ENCODE measurements at places on chromosomes 16 and 17.
A peak's percentile ranks its signal among the peaks of the same experiment; 100 is the strongest.

GRCh38 chr16:16067127-16067526 lies 117.7 kb downstream of the ABCC1 start:
- no peak for DNase-seq

DNA sequence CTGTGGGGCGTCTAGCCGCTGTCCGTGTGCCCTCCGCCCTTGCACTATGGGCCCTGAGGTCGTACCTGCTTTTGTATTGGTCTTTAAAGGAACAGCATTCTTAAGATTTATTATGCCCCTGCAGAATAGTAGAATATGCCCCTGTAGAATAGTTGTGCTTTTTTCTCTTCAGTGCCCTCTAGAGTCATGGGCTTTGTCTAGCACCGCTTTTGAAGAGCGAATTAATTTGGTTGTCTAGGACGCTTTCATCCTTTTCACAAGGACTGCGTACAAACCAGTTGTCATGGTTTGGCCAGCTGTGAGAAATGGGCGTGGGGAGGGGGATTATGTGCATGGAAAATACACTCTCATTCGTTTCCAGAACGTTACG lies 621 bp downstream of the CEP95 start:
- DNase-seq = no peak

GRCh38 chr17:30005709-30006320 lies 64.4 kb downstream of the EFCAB5 start:
- DNase-seq = no peak

DNA sequence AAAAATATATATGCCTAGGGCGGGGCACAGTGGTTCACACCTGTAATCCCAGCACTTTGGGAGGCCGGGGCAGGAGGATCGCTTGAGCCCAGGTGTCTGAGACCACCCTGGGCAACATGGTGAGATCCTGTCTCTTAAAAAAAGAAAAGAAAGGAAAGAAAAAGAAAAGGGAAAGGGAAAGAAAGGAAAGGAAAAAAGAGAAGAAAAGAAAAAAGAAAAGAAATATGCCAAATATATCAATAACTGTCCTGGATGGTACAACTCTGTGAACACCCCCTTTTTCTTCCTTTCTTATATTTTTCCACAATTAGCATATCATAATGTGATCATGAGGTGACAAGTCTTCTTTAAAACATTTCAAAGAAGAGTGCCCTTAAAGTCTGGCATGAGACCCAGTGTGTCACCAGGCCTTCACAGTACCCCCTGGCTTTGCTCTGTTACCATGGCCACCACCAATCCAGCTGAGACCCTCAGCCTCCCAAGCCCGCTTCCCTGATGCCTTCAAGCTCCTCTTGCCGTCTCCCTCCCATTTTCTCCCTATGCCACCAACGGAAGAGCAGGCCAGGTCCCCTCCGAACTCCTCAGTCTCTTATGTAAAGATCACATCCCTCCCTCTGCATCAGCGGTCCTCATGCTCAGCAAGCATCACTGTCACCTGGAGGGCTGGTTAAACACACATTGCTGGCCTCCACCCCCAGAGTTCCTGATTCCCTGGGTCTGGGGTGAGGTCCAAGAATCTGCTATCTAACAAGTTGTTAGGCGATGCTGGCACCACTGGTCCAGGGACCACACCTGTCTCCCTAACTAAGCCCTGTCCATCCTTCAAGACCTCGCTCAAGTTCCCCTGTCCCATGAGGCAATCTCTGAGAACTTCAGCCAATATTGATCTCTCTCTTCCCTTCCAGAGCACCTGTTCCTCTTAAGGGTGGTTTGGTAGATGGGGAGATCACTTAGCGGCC lies 44.5 kb downstream of the CUEDC1 start:
- DNase-seq = no peak

- DNase-seq = no peak
Observed at GRCh38 chr16:4994719-4995434, 36.7 kb downstream of the SEC14L5 start.

- DNase-seq = peak; percentile 6
Observed at GRCh38 chr16:138049-138417, 440 bp downstream of the NPRL3 start.

DNA sequence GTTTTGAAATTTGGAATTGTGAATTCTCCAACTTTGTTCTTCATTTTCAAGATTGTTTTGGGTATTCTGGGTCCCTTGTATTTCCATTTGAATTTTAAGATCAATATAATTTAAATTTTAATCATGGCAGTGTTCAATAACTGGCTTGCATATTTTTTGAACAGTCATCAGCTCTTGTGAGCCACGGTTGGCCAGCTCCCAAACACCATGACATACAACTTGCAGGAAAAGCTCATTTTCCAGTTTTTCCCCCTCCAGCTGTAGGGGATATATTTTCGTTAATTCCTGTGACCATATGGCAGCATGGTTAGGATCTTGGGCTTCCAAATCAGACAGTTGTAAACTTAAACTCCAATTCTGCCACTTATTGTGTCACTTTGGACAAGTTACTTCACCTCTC lies 690.1 kb downstream of the WWOX start:
- DNase-seq = no peak

- no peak for DNase-seq
Observed at GRCh38 chr17:2302778-2303203, 794 bp downstream of the SMG6 start.

DNA sequence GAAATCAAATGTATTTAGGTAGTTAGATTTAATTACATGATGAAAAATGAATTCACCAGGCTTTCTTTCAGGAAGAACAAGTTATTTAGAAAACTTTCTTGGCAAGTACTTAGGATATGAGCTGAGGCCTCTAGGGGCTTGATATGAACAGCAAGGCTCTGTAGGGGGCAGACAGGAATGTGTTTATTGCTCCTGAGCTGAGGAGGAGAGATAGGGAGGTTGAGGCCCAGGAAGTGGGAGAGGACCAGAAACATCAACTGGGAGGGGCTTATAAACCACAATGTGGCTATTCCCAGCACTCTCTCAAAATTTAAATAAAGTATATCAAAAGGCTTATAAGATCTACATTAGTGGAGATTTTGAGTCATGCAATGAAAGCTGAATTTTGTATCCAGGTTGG lies 154.0 kb upstream of the MAF start:
- no peak for DNase-seq

DNA sequence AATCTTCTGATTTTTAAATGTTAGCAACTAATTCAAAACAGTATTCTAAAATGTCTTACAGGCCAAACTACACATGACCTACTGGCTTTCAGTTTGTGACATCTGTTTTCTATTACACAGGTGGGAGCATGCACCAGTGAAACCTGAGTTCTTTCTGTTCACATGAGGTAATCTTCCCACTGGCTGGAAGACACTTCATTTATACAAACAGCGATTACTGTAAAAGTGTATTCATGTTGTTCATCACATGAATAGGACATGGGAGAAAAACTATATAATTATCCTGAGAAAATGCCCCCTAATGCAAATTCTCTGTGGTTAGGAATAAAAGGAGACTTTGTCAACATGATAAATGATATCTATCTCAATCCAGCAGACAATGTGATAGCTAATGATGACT lies 11.1 kb upstream of the PIK3R5 start:
- no peak for DNase-seq

GRCh38 chr16:19851476-19851875 lies 33.2 kb downstream of the GPRC5B start:
- DNase-seq = no peak

GRCh38 chr17:49082231-49082630 lies 50.3 kb upstream of the B4GALNT2 start:
- DNase-seq = no peak

GRCh38 chr16:78252757-78253156 lies 153.3 kb downstream of the WWOX start:
- DNase-seq = no peak

DNA sequence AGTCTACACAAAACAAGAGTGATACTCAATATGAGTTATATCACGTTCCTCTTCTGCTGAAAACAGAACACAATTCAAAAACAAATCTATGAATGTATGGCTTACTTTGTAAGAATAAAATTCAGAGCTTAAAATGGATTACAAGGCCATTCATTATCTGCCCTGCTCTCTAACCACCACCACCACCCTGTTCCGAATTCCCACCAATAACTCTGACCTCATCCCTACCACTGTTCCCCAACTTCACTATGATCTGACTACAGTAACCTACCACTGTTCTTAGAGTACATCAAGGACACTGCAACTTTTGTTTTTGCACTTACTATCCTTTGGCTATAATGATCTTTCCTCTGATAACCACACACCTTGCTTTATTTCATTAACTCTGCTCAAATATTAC lies 21.3 kb downstream of the FBXL20 start:
- no peak for DNase-seq

GRCh38 chr16:15055141-15056053 lies 477 bp downstream of the NTAN1 start:
- DNase-seq = peak; percentile 41

DNA sequence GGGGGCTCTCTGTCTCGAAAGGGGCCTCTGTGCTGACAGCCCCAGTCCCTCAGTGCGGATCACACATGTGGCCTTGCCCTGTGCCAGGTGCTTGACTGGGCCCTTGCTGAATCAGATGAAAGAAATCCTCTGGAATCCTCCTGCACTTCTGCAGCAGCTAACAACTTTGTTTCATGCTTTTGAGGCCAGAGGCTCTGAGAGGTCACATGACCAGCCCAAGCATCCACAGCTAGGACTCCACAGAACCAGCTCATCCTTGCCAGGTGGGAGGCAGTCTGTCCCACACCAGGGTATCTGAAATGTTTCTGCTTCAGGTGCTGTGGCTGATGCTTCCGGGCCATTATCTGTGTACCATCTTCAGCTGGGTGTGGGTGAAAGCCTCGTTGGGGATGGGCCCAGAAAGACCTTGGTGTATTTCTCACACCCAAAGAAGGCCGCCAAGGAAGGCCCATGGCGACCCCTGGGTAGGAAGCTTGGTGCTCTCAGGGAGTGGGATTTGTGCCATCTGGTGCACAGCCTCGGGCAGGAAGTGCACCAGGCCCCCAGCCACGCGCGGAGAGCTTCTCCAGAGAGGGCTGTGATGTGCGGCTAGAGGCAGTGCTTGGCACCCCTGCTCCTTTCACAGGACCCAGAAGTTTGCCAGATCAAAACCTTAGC lies 143.8 kb downstream of the CLEC16A start:
- no peak for DNase-seq
